LoVo (cell line): ENCODE measurements at places on chromosomes 13 and 19.

DNA sequence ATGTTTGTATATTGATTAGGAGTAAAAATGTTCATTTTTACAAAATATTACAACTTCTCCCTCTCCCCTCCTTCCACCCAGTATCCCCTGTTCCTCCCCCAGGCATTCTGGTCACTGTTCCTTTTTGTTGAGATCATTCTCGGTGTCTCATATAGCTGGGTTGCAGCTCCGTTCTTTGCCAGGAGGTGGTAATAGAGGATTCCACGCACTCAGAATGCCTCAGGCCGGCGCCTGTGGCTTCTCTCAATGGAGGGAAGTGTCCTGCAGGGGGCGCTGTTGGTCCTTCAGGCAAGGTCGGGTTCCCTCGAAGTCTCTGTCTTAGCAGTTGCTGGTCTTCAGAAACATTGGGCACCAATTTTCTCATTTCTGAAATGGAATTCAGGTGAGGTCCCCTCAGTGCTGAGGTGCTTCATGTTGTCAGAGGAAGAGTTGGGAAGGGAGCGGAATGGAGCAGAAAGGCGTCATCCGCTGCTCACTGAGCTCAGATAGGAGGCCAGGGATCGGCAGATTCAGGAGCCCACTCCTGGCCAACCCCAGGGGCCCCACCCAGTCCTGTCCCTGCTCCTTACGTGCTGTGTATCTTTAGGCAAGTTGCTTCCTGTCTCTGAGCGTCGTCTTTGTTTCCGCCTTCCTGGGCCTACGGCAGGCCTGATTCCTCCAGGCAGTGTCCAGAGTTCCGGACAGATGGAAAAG is 10.3 kb upstream of the GARIN5A start:
- DNase-seq: no peak

DNA sequence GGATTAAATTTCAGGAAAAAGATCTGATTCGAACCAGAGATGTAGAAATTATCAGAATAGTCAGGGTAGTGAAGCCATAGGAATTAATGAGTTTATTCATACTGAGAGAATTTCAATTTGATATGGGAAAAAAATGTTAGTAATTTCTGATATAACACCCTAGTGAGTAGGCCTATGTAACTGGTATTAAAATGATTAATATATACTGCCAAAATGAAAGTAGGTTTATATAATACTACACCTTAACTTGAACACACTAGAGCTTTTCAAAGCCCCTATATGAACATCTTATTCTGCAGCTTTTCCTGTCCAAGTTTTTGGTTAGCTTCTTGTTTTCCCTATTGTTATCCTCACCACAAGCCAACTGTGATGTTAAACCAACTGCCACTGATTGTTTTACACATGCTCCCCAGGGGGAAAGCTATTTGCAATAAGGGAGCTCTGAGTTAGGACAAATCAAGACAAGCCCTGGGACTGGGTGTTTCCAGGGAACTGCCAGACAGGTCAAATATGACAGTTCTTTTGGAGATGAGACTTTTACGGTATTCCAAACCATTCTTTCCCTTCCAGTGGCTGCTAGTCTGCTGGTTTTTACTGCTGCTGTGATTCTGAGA is 45.3 kb downstream of the FNDC3A start:
- DNase-seq: no peak

DNA sequence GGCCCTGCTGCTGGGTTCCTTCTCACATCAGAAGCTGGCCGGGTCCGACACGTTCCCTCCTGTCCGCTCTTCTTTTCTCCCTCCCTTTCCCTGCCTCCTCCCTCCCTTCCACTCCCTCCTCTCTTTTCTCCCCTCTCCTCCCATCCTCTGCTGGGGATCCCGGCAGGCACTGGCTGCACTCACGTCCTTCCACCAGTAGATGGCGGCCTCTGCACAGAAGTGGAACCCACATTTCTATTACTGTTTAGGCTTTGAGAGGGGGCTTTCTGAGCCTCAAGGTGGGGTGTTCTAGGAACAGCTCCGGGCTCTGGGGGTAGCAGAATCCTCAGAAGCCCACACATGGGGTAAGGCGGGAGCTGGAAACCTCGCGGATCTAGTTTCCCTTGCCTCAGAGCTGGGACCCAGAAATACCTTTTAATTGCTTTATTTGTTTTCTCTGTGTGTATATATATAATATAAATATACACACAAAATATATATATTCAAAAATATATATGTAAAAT is 294.2 kb downstream of the ZNF536 start:
- peak; percentile 19 for DNase-seq

DNA sequence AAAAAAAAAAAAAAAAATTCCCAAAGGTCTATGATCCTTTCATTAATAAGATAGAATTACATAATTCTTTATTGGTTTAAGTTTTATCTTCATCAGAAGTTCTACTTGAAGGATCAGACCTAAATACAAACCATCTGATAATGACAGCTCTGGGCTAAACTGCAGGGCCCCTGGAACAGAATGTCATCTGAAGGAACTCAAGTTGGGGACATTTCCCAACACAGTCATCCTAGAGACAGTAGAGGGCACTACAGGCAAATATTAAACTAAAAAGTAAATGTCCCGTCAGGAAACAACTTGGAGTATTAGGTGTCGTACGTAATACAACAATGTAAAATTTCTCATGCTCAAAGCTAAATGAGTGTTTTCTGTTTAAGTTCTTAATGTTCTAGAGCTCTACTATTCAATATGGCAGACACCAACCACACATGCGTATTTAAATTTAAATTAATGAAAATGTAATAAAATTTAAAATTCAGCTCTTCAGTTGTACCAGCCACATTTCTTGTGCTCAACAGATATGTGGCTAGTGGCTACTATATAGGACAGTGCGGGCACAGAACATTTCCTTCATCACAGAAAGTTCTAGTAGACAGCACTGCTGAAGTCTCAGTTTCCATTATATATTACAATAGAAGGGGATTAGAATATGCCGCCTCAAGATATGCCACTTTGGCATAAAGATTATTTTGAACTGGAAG is 21.8 kb upstream of the NAXD start:
- DNase-seq: peak; percentile 61

- DNase-seq: peak; percentile 63
Observed at GRCh38 chr19:7681340-7682174, 924 bp downstream of the TRAPPC5 start.

DNA sequence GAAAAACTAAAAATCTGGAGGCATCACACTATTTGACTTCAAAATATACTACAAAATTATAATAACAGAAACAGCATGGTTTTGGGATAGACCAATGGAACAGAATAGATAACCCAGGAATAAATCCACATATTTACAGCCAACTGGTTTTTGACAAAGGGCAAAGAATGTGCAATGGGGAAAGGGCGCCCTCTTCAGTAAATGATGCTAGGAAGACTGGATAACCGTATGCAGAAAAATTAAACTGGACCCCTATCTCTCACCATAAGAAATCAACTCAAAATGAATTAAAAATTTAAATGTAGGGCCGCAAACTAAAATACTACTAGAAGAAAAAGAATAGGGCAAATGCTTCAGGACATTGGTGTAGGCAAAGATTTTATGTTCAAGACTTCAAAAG is 440.5 kb upstream of the SGCG start:
- no peak for DNase-seq

GRCh38 chr13:78596736-78597601 is 6.4 kb downstream of the POU4F1 start:
- no peak for DNase-seq

GRCh38 chr19:40232479-40232878 is 6.0 kb upstream of the CCNP start:
- DNase-seq: no peak

DNA sequence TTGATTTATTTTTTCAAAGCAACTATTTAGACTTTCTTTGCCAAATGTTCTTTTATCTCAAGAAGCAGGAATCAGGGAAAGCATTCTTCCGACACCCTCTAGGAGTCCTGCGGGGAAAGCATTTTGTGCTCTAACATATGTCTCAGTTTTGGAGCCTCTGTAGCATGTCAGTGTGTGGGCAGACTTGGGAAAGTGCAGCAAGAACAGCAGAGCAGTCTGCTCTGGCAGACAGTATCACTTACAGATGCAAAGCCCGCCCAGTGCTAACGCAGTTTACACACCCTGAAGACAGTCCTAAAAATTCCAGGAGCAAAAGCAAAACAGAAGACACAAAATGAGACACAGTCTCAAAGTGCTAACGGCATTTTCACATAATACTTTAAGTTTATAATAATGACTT is 393.5 kb downstream of the KLF12 start:
- DNase-seq: no peak

DNA sequence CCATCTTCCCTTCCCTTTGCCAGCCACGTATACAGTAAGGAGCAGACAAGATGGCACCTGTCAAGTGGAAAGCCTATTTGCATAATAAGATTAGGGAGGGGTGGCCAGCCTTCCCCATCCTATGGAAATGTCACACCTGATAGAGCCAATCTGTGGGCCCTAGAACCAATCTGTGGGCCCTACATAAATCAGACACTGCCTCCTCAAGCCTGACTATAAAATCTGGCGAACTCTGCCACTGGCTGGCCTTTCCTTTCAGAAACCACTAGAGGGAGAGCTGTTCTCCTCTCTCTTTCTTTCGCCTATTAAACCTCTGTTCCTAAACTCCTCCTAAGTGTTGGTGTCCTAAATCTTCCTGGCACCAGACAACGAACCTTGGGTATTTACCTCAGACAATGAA is 231.5 kb upstream of the KLHL1 start:
- DNase-seq: peak; percentile 25

DNA sequence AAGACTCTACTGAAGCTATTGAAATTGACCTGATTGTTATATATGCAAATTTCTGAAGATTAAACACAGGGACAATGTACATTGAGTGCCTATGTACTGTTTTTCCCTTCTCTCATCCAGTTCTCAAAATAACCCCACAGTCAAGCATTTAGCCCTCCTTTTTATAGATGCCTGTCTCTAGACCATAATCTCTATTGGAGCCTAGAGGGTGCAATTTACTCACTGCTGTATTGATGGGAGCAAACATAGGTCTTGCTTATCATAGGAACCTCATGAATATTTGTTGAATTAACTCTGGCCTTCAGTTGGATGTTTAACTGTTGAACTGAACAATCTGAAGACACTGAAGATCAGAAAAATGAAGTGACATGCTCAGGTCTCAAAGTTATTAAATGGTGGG is 183.0 kb downstream of the RFC3 start:
- DNase-seq: no peak

GRCh38 chr13:71789693-71790329 is 77.2 kb downstream of the DACH1 start:
- DNase-seq: no peak

DNA sequence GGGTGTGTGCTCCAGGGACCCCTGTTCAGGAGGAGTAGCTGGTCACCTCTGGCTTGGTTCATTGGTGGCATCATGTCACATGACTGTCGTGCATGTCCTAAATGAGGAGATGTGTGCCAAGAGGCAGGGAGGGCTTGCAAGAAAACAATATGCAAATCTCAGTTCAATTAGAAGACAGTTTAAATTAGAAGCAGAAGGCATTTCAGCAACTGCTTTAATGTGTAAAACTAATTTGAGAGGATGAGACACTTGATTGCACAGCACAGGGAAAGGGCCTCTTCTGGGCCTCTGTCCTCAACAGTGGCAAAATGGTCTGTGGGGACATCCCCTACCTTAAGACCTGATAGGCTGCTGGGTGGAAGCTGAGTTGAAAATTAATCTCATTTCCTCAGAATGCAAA is 54.6 kb downstream of the SPATA13 start:
- DNase-seq: no peak
